CD4-positive, alpha-beta T cell treated with Interleukin-2 at 100 ng/mL for 4 hours (primary cell): ENCODE measurements at places on chromosomes 6 and 20.

DNA sequence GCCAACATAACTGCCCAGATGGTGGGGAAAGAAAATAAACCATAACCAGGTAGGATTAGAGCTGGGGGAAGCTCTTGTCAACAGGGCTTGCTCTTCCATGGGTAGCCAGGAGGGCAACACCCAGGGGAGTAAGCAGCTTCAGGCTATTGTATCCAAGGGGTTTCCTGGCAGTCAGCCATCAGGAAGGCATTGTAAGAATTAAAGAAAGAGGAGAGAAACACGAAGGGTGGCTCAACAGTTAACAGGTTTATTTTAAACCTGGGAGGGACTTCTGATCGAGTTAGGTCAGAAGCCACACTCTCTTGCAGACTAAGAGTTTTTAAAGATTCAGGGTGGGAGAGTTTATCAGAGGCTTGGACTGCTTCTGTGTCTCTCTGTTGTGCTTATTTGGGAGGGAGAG, 114.2 kb downstream of the QRSL1 start:
- DNase-seq, result no peak

GRCh38 chr20:50710492-50711063, 19.2 kb upstream of the RIPOR3 start:
- no peak for DNase-seq

GRCh38 chr6:30013291-30013922, 47.7 kb upstream of the POLR1H start:
- DNase-seq, result peak; percentile 17

GRCh38 chr6:81937296-81937937, 184.9 kb upstream of the TENT5A start:
- DNase-seq, result no peak

- DNase-seq, result peak; percentile 82
Observed at GRCh38 chr6:24951811-24952299, 16.1 kb upstream of the RIPOR2 start.

DNA sequence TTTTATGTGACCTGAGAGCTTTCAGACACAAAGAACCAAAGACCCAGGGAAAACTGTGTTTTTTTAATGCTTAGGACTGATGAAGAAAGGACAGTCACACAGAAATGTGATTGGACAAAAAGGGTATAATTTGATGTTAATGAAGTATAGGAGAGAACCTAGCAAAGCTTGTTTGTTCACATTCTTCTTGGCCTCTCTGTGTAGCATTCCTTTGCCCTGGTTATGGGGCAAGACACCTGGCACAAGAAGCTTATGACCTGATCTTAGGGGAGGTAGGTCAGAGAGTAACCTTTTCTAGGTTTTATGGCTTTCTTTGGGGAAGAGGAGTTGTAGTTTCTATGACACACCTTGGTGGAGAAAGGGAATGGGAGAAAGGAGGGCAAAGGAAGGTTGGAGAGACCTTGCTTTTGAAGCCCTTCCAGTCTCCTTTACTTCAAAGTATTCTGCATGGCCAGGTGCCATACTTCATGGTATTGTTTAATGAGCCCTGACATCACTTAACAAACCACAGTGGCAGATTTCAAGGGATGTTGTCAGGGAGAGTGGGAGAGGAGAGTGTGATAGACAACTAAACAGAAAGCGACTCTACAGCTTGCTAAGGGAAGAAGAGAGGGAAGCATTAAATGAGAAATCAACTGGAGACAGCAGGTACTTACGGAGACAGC, 701.8 kb upstream of the FLRT3 start:
- DNase-seq, result no peak
